Dermis microvascular lymphatic vessel endothelial cell (primary cell): ENCODE measurements at places on chromosomes 13 and 19.

- no peak for DNase-seq
Measured at GRCh38 chr13:36921631-36922301, 1.7 kb upstream of the SMAD9 start.

DNA sequence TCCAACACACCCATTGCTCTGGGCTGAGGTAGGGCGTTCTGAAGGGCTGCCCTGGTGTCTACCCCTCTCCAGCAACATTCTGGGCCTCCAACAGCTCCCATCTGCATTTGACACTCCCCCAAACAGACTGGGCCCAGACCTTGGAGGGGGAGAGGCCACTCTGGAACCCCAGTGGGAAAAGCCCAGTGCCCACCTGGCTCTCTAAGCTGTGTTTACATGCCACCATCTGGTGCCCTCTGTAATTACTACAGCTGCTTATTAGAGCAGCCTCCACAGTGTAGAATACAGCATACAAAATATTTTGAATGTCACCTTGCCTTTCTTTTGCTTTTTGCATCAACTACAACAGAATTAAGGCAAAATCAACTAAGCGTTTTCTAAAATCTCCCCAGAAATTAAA lies 35.8 kb upstream of the TM9SF2 start:
- DNase-seq = no peak

DNA sequence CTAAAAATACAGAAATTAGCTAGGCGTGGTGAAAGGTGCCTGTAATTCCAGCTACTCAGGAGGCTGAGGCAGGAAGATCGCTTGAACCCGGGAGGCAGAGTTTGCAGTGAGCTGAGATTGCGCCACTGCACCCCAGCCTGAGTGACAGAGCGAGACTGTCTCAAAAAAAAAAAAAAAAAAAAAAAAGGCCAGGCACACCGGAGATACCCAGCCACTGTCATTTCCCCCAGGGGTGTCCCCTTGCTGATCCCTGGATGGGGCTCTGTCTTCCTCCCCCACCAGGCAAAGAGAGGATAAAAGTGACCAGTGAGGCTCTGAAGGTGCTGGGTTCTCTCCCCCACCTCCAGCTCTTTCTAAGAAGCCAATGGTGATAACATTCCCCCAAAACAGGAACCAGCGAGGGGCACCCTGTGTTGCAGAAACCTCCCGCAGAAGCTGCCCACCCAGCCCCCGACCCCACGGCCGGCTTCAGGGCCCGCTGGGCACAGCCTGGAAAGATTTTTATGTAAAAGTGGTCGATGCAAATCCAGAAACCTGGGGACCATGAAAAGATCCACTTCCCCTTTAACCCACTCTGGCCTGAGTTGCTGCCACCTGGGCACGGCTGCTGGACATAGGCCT lies 61.4 kb upstream of the KLF2 start:
- DNase-seq = no peak

DNA sequence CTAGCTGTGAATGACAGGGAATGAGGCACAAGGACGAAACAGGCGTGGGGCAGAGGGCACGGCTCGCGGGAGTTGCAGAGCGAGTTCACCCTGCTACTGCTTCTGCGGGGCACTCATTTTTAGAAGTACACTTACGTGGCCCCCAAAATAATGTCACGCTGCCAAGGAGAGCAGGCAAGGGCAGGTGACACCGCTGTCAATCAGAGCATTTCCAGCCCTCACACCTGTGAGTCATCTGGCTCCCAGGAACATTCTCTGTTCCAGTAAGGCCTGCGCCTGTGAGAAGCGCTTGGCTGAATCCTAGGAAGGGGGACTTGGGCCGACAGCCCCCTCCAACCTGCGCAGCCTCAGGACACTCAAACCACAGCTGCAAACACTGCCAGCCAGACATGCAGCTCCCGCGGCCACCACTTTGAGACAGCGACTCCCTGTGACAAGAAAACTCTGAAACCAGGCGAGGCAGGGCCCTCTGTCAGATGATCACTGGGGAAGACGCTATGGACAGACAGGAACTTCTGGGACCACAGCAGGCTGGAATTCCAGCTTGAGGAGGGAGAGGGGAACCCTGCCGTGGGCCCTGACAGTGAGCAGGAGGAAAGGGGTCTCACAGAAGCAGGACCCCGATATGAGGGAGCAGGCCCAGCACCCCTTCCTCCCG lies 12.7 kb downstream of the DOT1L start:
- no peak for DNase-seq

DNA sequence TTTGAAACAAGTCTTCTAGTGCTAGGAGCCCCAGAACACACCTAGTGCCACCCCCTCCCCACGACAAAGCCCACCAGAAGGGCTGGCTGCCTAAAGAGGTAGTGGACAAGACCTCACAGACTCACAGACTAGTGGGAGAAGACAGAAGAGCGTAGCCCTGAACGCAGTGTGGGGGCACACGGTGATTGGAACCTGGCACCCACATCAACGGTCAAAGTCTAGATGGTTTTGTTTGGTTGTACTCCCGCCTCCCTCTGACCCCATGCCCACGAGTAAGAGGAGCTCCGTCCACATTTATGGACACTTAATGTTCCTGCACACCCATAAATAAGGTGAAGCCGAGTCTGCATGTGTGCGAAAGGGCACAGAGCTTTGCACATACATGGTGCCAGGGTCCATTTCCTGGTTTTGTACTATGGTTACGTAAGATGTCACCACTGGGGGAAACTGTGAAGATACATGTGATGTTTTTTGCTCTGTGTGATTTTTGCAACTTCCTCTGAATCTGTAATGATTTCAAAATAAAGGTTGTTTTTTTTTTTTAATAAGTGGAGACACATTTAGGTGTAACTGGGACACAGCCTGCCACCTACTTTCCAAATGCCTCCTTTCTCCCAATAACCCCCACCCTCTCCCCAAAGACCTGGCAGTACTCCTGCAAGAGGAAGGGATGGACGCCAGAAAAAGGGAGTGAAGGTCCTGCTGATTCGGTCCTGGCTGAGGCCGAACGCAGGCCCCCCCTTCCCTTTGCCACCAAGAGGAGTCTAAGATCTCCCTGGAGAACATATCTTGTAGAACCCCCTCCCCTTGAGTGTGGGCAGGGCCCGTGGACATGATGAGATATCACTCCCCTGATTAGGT lies 72.8 kb downstream of the GNG7 start:
- DNase-seq = no peak

- DNase-seq = peak; percentile 56
Measured at GRCh38 chr19:42313096-42313839, at the start of gene TMEM145. TMEM145 (plus strand) TSS chr19:42313309; CDS start chr19:42313377, 68 bp downstream.

DNA sequence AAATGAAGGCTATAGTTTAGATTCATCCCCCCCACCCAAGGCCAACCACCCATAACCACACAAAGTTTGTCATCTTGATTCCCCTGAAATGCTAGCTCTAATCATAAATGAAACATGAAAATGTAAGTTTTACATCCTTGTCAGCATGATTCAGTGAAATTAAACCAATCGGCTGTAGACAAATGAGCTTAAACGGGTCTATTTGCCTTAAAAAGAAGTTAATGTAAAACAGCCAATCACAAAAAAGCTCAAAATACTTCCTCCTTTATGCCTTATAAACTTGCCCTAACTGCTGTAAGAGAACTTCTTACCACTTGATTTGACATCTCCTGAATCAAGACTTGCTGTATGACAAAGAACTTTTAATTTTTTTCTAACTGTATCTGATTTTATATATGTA lies 34.5 kb upstream of the MRI1 start:
- no peak for DNase-seq

DNA sequence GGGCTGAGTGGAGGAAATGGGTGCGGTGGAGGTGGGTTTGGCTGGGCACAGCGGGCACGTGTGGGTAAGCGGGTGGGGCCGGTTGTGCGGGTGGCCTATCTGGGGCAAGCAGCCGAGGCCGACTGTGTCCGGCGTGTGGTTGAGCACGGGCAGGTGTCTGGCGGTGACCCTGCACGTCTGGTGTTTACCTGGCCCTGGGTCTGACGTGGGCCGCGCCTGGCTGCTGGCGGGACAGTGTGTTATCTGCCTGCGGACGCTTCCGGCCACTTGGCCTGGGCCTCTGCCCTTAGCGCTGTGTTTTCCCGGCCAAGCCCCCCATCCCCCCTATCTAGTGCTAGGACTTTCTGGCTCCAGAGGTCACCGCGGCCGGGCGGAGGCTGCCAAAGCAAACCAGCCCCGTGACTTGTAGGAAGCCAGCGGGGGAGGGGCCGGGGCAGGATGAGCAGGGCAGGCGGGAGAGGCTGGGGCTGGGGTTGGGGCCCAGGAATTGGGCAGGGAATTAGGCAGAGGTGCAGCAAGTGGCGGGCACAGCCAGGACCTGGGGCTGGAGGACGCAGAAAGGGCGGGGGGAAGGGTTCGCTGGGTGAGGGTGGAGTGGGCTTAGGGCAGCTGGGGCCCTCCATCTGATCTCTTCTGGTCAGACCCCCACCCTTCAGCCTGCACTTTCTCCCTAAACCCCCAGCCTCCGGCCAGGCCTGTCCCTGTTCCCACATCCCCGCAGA lies 534 bp upstream of the HPN start:
- peak; percentile 79 for DNase-seq

DNA sequence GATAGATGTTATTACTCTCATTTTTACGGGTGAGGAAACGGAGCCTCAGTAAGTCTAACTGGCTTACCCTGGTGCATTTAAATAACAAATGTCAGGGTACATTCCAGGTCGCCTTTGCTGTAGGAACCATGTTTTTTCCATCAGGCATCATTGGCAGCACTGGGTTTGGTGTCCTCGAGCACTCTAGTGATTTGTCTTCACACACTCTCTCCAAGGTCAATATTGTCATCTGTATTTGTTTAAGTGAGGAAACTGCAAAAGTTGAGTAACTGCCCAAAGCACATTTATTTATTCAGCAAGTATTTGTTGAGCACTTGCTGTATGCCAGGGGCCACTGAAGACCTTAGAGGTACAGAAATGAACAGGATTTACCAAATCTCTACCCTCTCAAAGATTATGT lies 78.6 kb downstream of the DCT start:
- no peak for DNase-seq

GRCh38 chr13:77492982-77493381 lies 42.5 kb upstream of the SCEL start:
- peak; percentile 83 for DNase-seq

GRCh38 chr19:54104998-54105715 lies 2.5 kb downstream of the NDUFA3 start:
- no peak for DNase-seq

DNA sequence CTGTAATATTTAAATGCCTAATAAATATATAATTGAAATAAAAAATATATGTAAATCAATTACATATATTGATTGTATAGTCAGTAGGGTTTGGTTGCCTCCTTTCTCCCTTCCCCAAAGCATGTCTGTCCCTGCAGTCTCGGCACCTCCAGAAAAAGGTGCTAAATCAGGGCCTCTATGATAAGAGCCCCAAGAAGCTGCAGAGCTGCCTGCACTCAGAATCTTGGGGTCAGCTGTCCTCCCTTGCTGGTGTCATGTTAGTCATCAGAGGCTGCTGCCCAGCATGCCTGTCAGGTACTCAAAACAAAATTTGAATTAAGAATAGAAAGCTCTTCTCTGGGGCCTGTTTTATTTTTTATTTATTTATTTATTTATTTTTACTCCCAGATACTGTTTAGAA lies 9.8 kb downstream of the FLT1 start:
- DNase-seq = no peak

GRCh38 chr13:45353895-45354294 lies 12.9 kb upstream of the TPT1 start:
- DNase-seq = no peak

GRCh38 chr13:111011899-111012298 lies 97.0 kb upstream of the ANKRD10 start:
- DNase-seq = no peak

- no peak for DNase-seq
Measured at GRCh38 chr19:2600914-2601870, 101.3 kb downstream of the GNG7 start.

DNA sequence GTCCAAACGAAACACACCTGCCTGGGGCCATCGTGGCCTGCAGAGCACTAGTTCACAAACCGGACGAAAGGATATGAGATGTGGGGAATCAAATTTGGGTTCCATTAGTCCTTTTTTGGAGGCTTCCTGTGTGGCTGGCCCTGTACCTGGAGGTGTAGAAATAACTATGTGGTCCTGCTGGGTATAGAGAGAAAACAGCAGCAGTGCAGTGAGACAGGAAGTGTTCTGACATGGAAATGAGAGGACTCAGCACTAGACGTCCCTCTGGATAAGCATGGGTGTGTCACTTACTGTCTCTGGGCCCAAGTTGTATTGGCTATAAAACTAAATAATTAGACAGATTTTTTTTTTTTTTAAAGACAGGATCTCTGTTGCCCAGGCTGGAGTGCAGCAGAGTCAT lies 12.3 kb downstream of the KDELR1 start:
- DNase-seq = no peak

GRCh38 chr19:15614507-15615379 lies at the start of gene CYP4F8:
CYP4F8 (plus strand) TSS chr19:15615218; CDS start chr19:15615617, 399 bp downstream.
- DNase-seq = no peak

GRCh38 chr19:32642771-32643170 lies 32.2 kb downstream of the ANKRD27 start:
- DNase-seq = no peak

DNA sequence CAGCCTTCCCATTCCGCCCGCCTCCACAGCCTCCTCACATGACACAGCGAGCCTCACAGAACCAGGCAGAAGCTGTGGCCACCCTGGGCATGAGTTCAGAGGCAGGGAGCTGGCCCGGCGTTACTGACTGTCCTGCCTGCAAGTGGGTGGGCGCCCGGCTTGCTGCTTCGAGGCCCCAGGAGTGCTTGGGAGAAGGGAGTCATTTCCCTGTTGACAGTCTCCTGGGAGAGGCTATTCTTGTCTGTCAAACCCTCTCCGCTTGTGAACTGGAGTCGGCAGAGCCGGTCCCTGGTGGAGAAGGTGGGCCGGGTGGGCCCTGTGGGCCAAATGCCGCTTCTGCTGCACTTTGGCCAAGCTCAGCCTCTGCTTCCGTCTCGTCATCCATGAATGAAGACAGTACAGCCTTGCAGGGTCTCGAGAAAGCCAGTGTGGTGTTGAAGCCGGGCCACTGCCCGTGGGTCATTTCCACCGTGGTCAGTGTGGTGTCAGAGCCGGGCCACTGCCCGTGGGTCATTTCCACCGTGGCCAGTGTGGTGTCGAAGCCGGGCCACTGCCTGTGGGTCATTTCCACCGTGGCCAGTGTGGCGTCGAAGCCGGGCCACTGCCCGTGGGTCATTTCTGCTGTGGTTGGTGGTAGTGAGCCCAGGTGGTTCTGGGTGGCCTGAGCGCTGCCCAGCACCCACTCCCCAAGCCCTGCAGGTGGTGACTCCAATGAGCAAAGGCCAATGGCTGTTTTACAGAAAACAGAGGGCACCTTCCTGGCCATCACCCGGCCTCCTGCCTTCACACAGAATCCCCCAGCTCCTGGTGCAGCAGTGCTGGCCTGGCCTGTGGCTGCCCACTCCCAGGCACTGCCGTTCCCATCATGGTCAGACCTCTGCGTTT lies 13.5 kb upstream of the F7 start:
- no peak for DNase-seq

- no peak for DNase-seq
Measured at GRCh38 chr13:31896427-31896826, 135.1 kb upstream of the FRY start.

DNA sequence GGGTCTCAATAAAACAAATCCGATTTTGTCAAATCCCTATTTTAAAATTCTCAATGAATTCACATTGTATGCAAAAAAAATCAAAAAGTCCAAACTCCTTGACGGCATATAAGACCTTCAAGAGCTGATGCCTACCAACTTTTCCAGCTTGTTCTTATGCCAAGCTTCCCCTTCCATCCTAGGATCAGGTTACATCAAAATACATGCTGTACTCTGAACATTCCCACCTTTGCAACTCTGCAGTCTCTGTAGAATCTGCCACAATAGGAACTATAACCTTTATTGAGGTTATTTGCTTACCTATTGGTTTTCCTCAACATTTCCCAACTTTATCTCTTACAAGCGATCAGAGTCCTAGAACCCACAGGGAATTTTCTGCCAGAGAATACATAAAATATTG lies 7.9 kb downstream of the KBTBD7 start:
- DNase-seq = no peak
